ENCODE measurements at places on chromosomes 16 and 17.

- no peak for DNase-seq
Measured at GRCh38 chr16:48426244-48427141, 41.3 kb upstream of the SIAH1 start.

DNA sequence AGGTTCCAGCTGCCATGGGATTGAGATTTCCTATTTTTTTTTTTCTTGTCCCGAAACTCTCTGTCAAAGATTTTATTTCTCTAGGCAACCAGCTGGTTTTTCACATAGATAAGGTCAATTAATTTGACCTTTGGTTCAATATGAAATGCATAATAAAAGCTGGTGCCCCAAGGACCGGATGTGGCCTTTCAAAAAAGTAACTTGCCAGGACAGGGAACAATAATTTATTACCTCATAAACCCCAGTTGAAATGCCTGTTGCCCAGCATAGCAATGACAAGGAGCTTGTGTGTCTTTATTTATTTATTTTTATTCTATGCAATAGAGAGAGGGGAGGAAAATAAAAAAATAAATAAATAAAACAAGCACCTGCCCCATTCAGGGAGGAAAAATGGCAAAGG lies 472.7 kb downstream of the KCNJ2 start:
- DNase-seq = no peak

- no peak for DNase-seq
Measured at GRCh38 chr17:76947771-76948170, 79.6 kb downstream of the MGAT5B start.

DNA sequence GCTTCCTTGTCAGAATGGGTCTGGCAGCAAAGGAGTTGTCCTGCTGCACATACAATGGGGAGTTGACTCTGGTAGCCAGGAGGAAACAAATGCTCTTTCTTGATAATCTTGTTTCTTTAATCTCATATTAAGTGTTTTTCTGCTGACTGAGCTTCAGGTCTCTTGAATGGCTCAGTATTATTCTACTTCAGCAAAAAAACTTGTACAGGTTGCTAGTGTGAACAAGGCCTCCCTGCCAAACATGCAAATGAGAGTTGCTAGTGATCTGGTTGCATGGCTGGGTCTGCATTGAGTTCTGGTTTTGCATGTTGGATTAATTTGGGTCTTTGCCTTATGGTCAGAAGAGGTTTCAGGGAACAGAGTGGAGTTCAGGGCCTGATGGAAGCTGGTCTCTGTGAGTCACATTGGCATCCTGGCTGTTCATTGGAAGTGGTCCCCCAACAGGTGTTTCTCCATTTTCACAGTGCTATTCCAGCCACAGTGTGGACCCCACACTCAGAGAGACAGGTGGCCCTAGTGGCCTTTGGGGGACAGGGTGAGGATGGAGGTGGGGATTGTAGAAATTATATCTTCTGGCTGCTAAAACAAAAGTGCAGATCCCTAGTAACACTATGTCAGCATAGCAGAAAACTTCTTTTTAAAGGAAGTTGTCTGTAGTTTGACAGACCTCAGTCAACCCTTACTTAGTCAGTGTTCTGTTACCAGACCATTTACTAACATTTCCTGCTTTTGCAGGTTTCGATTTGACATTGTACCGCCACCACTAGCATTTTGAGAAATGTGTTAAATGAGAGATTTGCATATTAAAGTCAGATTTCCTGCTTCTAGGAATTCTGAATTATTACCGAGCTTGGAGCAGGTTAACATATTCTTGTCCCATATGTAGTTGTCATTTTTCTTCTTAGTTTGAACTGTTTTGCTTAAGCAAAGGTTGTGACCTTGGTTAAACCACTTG lies 47.1 kb downstream of the EPN2 start:
- DNase-seq = no peak

- DNase-seq = no peak
Measured at GRCh38 chr16:67942200-67942509, 1.8 kb downstream of the LCAT start.

DNA sequence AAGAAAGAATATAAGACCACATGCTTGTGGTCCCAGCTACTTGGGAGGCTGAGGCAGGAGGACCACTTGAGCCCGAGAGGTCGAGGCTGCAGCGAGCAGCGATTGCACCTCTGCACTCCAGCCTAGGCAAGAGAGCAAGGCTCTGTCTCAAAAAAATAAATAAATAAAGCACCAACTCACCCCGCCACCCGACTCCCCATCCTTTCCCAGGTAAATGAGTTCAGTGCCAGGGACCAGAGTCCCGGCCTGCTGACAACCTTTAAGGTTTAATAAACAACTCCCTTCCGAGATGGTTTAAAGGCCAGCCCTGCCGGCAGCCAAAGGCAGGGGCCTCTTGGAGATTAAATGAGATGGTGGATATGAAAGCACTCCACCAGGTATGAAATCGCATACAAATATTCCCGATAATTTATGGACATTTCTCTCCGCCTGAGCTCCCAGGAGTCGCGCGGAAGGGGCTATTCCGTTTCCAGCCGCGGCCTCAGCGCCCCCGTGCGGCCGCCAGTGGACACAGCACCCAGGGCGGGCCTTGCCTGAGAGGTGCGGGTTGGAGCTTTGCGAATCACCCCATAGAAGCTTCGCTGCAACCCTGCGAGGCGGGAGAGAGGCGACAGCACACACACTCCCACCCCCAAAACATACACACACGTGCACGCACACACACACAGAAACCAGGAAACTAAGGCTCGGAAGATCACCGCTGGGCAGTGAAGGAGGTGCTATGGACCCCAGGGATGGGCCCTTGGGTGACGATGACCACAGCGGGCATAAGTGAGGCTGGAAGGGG lies 4.0 kb upstream of the RPL38 start:
- DNase-seq = no peak

GRCh38 chr17:50314456-50315011 lies 31.4 kb upstream of the XYLT2 start:
- DNase-seq = no peak

- DNase-seq = no peak
Measured at GRCh38 chr17:58574025-58574424, 59.6 kb upstream of the MTMR4 start.

DNA sequence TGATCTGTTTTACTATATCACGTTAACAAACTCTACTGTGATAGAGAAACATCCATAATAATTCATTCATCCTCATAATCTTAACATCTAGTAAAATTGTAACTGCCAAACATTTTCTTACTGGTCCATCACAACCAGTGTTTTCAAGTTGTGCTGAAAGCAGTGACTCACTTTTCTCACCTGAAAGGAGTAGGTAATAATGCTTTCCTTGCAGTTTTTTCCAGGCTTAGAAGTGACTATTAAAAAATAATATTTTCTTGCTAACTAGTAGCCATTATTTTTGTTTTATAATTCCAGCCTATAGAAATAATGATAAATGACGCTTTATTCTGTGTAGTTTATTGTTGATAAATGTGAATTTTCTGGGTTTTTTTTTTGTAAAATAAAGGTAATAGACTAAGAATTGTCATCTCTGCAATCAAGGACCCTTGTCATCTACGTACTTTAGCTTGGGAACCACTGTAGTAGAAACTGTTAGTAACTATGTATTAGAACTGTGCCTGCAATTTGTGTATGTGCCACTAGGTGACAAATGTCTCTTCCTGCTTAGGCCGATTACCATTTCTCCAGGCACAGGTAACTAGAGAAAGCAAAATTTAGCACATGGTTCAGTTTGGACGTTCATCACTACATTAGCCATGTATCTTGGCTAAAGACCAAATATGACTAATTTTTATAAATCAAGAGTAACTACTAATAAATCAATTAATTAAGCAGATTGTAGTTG lies 409.4 kb upstream of the ERCC4 start:
- DNase-seq = no peak

- no peak for DNase-seq
Measured at GRCh38 chr17:55200904-55201303, 63.9 kb upstream of the HLF start.

DNA sequence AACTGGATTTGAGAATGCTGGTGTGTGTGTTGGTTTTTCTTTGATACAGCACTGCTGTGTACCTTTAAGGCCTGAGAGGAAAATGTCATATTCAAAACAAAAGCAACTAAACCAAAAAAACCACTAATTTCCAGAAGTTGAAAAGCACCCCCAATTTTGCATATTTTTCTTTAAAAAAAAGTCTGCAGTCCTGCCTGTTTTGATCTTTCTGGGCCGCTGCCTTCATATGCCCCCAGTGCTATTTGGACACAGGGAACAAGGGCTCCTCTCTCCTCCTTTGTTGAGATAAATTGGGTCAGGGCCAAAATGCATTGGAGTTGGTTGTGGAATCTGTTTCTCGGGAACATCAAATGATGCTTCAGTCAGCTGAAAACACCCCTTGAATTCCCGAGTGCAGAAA lies 26.9 kb downstream of the GPT2 start:
- no peak for DNase-seq

DNA sequence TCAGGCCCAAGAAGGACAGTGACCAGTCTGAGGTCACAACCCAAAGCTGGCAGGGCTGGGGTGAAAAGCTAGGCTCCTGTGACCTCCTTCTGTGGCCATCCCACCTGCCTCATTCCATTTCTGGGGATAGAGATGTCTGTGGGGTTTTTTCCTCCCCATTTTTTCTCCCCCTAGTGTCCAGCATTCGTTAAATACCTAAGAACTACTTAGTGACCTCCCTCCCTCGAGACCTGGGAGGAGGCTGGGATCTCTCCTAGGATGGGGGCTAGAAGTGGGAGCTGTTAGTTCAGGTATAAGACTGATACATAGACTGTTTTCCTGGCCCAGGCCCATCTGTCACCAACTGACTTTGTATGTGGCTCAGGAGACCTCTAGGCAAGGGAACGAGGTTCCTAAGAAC lies 20.5 kb upstream of the STAC2 start:
- no peak for DNase-seq

- DNase-seq = no peak
Measured at GRCh38 chr17:21843951-21844590, 151.7 kb downstream of the KCNJ18 start.

Data from left renal pelvis (tissue), 4 donors.